ENCODE measurements at places on chromosomes 16 and 17. TPM values are rescaled to one million over a fixed set of nuclear protein-coding genes. Genes with fewer than 3 reads are reported as not detected.

CDH13 gene
- total RNA-seq = 32.0 TPM

TBC1D26 gene
- not detected for total RNA-seq

CDK5RAP3 gene
- 80.3 TPM for total RNA-seq

MGAT5B gene
- 0.88 TPM for total RNA-seq

GCGR gene
- total RNA-seq = not detected

HSD11B2 gene
- total RNA-seq = 0.43 TPM

ASPHD1 gene
- total RNA-seq = 0.33 TPM

OTOP3 gene
- not detected for total RNA-seq

GRIN2C gene
- total RNA-seq = 0.65 TPM

CD300LB gene
- total RNA-seq = 0.23 TPM

KRT25 gene
- total RNA-seq = not detected

IL34 gene
- 4.0 TPM for total RNA-seq

HOXB4 gene
- total RNA-seq = 6.9 TPM

TOX3 gene
- total RNA-seq = not detected

TBC1D3K gene
- total RNA-seq = not detected

C17orf78 gene
- total RNA-seq = not detected

SLC47A1 gene
- 3.4 TPM for total RNA-seq

SHISA6 gene
- 0.24 TPM for total RNA-seq

TMEM208 gene
- total RNA-seq = 25.1 TPM

COL1A1 gene
- 1,821 TPM for total RNA-seq

MRPS7 gene
- total RNA-seq = 25.0 TPM

All from posterior vena cava (tissue), 2 donors.